ENCODE measurements at places on chromosomes 5 and 9.

DNA sequence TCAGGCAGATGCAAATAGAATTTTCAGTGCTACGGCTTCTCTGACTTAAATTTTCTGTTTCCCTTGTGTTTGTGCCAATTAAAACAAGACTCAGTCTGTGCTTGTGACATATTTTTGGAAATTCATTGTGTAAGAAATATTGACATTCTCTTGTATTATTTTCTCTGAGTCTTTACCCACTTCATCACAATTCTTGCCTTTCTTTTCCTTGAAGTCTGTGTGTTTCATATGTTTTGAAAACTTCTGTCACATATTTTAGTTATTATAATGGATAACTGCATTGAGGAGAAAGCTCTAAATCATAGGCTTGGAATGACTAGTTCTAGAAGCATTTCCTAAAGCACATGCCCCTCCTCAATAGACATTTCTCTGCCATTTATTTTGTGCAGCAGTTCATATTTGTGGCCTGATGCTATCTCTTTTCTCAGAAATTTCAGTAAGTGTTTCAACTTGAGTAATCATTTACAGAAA, 206.6 kb downstream of the PALM2AKAP2 start:
- DNase-seq, result peak; percentile 96

DNA sequence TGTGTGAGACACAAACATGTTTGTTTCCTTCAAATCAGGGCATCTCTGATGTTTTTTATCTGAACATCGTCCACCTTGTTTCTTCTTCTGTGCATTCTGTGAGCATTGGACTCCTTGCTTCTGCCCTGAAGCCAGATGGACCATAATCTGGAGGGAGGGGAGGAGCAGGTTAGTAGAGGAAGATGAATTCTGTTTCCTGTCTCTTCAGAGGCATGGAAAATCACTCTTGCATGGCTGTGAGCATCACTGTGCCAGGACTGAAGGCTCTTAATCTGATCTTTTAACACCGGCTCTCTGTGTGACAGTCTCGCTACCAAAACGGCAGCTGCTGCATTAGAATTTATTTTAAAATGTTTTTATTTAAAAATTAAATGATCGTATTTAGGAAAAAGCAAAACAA, 43.3 kb downstream of the TLE4 start:
- DNase-seq, result no peak

GRCh38 chr5:1345876-1346626, 1.2 kb upstream of the CLPTM1L start:
- no peak for DNase-seq

GRCh38 chr5:120314191-120314590, 149.9 kb upstream of the PRR16 start:
- no peak for DNase-seq

DNA sequence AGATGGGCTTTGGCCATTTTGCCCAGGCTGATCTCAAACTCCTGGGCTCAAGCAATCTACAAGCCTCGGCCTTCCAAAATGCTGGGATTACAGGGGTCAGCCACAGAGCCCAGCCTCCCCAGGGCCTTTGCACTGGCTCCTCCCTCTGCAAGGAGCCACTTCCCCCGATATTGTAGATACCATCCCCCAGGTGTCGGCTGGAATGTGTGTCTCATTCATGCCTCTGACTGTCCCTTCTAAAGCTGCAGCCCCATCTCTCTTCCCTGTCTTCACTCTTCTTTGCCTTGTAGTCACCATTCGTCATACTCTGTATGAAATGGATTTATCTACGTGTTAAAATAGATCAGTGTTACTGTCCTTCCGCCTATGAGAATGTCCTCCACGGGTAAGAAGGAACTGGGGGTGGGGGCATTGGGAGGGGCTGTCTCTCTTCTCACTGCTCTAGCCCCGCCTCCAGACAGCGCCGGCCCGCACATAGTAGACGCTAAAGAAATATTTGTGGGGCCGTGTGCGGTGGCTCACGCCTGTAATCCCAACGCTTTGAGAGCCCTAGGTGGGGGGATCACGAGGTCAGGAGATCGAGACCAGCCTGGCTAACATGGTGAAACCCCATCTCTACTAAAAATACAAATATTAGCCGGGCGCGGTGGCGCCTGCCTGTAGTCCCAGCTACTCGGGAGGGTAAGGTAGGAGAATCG, 68.5 kb downstream of the LMX1B start:
- DNase-seq, result no peak

DNA sequence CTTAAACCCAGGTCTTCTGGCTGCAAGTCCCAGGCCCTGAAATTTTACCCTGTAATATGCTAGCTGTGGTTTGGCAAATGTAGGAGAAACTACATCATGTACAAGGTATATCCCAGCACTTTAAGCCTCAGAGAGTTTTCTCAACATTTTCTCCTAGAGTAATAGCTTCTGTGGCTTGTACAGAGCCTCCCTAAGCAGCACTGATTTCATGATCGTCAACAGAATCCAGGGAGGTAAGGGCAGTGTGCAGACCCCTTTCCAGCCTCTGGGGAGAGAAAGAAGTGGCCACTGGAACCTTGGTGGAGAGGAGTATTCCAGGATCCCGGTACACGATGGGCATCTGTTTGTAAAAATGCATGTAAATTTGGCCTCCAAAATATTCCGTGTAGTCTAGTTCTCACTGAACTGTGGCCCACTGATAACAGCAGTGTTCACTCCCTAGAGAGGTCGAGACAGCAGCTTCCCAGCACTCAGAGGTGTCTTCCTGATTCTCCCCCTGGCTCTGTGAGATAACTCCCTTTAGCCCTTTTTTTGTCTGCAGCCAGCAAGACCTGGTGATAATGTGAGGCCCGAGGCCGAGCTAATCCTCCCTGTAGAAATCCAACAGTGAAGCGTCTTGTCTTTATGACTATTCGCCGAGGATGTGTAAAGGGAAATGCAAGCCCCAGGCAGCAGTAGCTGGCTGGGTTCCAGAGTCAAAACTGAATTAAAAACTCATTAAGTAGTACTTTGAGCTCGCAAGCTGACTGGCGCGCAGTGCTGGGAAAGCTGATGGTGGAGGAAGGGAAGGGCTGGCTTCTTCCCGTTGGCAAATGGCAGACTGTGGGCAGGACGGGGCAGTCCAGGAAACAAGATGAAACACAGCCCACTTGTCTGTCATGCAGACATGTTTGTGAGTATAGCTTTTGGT, 59.0 kb downstream of the MAP1B start:
- peak; percentile 79 for DNase-seq

DNA sequence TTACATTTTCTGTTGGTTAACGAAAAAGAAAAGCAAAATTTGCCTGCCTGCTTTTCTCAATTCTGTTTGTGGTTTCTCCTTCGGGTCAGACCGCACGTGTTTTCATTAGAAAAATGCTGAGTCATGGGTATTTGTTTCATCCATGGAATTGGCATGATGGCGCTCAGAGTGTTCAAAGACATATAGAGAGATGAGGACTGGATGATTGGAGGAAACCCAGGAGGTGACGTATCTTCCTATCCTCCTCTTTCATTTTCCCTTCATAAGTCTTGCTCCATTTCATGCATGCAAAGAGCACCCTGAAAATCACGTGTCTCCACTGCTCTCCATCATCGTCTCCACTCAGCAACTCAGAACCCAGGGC, 353.8 kb upstream of the WWC1 start:
- no peak for DNase-seq
